ENCODE measurements at places on chromosomes 7 and 10. TPM values are rescaled to one million over a fixed set of nuclear protein-coding genes. Genes with fewer than 3 reads are reported as not detected.

CFAP70 gene
- 1.8 TPM for total RNA-seq

PLAU gene
- 1.8 TPM for total RNA-seq

- DNase-seq: no peak
Measured at GRCh38 chr7:46229409-46229808, 308.3 kb upstream of the IGFBP3 start.

SPAM1 gene
- total RNA-seq: not detected

DNA sequence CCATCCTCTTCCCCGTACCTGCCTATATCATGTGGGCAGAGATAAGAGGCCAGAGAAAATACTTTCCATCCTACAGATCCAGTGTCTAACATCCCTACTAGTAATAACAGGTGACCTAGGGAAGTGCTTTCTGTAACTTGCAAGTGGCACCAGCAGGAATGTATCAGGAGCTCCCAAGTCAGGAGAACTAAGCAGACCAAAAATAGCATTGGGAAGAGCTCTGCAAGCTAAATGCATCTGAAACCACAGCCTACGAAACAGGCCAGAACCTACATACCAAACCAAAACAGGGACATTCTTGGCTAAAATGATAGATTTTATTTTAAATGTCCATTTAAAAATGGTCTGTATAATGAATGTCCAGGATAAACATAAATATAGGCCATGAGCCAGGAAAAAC is 680.8 kb downstream of the PHTF2 start:
- no peak for DNase-seq

- DNase-seq: no peak
Measured at GRCh38 chr10:79249186-79250121, 97.8 kb upstream of the PPIF start.

GRCh38 chr7:126727930-126728391 is 524.8 kb downstream of the GRM8 start:
- no peak for DNase-seq

GRCh38 chr7:111605246-111605645 is 43.0 kb upstream of the IMMP2L start:
- DNase-seq: no peak

- no peak for DNase-seq
Measured at GRCh38 chr10:92742331-92743228, 52.8 kb downstream of the HHEX start.

GRCh38 chr10:110076559-110077318 is 69.0 kb downstream of the ADD3 start:
- DNase-seq: peak; percentile 50

DNA sequence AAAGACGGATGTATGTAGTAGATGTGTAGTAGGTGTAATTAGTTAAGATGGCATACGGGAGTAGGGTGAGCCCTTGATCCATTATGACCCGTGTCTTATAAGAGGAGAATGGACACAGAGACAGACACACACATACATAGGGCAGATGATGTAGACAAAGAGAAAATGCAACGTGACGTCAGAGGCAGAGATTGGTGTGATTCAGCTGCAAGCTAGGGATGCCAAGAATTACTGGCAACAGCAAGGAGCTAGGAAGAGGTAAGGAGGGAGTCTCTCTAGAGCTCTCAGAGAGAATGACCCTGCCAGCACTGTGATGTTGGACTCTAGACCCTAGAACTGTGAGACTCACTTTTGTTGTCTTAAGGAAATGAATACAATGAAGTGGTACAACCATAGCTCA is 247.0 kb upstream of the HABP2 start:
- DNase-seq: no peak

TMEM184A gene
- total RNA-seq: 3.3 TPM

FGF8 gene
- not detected for total RNA-seq

DNA sequence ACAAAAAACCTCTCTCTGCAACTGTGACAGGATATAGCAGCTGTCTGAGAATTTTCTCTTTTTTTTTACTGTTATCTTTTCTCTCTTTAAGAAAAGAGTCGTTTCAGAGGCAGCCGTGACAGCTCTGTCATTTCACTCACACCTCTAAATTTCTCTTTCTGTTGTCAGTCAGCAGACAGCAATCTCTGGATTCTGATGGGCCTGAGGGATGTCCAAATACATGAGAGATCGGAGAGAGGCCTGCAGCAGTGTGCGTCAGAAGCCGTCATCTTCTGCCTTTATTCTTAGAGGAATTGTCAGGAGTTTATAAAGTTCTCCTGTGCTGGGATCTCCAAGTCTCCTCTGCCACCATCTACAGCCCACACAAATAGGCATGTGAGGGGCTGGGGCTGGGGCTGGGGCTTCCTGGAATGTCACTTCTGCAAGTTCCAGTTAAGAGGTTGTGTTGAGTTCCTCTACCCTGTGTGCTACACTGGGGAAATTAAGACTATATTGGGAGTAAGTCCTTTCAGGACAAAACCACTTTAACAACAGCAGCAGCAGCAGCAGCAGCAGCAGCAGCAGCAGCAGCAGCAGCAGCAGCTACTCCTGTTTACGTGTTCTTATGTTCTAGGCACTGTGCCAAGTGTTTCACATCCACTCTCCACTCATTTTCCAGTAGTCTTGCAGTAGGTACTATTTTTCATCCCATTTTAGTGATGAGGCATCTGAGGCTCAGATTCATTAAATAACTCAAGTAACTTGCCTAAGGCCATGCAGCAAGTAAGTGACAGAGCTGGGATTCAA is 541.3 kb downstream of the LRMDA start:
- DNase-seq: peak; percentile 19

DNA sequence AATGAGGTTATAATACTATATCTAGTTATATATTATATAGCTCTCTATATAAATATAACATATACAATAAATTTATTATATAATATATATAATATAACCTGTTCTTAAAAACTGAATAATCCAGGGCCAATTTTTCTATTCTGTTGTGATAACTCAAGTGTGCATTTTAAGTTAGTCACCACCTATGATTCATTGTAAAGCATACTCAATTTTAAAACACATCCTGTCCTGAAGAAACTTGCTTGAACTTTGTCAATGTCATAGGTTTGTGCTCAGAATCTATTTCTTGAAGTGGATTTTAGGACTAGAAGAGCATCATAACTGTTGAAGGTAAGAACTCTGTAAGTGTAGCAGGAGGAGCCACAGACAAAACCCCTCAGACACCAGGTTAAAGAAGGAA is 1209.8 kb downstream of the REEP3 start:
- DNase-seq: no peak

DNA sequence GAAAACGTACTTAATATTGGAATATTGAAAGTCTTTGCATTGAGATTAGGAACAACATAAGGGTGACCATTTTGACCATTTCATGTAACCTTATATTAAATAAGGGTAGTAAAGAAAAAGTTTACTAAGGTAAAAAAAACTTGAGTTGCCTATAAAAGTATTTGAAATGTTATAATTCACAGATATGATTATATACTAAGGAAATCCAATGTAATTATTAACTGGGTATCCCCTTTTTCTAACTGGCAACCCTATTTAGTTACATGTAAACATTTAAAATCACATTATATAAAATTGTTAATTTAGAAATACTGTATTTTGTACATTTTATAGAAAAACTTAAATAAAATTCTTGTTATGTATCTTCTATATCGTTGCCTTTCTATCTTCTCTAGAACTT is 64.2 kb downstream of the TRIM24 start:
- DNase-seq: no peak

- DNase-seq: peak; percentile 70
Measured at GRCh38 chr7:100158229-100159098, at the start of gene TRAPPC14. TSS of gene TRAPPC14 (minus strand) at chr7:100158723. CDS start at chr7:100158499, 224 bp downstream.

FZD1 gene
- total RNA-seq: 3.4 TPM

DNA sequence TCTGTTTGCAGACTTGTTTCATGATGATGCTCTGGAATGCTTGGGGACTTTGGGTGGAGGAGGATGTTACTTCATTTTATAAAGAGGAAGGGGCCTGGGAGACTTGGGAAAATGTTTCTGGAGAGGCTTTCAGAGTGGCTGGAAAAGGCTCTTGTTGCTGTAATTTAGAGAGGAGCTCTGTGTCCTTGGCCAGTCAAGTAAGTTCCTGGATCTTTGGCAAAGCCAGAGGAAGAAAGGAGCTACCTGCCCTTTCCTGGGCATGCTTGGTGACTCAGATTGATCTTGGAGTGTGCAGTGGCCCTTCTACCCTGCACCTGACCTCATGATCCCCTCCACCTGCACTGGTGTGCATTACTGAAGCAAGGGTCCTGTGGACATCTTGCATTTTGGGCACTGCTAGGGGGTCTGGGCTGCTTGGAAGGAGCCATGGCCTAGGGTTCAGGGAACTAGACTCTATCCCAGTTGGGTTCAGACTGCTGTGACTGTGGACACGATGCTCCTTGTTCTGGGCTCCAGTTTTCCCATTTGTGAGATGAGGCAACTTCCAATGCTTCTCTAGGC is 56.1 kb downstream of the ADCYAP1R1 start:
- no peak for DNase-seq

CFTR gene
- total RNA-seq: not detected

GRCh38 chr7:1093916-1094508 is 6.1 kb downstream of the GPER1 start:
- no peak for DNase-seq

- peak; percentile 26 for DNase-seq
Measured at GRCh38 chr10:127880557-127880956, 12.2 kb downstream of the CLRN3 start.

TTYH3 gene
- 4.5 TPM for total RNA-seq

SPDYE5 gene
- total RNA-seq: not detected

DNA sequence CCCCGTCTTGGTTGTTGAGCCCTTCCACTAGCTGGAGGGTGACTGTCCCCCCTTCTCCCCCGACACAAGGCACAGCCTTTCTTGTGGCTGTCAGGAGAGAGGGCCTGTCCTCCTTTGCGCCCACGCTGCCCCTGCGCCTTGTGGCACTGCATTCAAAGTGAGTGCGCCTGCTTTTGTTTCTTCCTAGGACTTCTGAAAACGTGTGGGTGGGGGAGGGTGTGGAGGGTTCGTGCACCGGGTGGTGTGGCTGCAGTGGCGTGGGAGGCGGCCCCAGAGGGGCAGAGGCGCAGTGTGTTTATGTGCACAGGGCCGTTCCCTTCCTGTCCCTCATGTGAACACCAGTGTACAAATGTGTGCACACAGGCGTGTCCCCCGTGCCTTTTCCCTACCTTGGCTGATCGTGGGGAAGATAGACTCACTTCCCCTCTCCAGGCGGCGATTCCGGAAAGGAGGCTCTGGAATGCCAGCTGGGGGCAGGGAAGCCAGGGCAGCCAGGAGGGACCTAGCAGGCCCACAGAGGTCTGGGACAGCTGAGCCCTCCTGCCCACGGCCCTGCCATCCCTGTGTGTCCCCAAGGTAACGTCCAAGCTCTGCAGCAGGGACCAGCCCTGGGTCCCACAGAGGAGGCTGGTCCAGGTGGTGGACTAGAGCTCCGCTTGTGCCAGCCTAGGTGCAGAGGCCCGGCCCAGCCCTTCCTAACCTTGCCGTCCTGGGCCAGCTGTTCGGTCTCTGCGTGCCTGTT is 88.8 kb downstream of the LHPP start:
- no peak for DNase-seq

DNA sequence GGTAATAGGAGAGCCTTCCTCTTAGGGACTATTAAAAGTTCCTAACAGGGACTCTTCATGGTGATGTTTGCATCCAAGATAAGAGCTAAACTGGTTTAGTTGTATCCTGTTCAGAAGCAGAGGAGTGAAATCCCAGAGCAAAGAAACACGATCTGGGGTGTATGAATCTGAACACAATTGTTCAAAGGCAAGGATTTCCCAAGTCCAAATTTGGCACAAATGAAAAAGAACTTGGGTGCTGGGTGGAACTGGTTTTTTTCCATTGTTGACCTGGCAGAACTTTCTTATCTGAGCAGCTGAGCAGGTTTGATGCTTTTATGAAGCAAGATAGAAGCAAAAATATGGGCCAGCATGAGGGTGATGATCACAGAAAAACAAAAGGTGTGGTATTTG is 6.0 kb downstream of the AGFG2 start:
- no peak for DNase-seq

GRCh38 chr7:7641129-7641663 is 644 bp downstream of the UMAD1 start:
- no peak for DNase-seq

DNA sequence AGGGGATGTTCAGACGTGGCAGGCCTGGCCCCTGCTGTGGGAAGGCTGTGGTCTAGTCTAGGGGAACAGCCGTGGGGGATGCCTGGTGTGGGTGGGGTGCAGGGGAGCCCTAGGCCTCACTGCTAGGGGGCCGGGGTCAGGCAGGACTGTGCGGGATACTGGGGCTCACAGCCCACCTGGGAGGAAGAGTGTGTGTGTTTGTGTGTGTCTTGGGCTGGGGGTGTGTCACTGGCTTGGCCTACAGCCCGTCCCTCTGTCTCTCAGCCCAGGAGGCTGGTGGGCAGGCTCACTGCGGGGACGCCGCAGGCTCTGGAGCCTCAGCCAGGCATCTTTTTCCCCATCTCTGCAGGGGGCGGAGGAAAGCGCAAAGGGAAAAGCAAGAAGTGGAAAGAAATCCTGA is 118.8 kb downstream of the GRK5 start:
- DNase-seq: no peak

GRCh38 chr7:79593866-79594301 is 140.4 kb upstream of the MAGI2 start:
- no peak for DNase-seq

WNT16 gene
- total RNA-seq: not detected

DNA sequence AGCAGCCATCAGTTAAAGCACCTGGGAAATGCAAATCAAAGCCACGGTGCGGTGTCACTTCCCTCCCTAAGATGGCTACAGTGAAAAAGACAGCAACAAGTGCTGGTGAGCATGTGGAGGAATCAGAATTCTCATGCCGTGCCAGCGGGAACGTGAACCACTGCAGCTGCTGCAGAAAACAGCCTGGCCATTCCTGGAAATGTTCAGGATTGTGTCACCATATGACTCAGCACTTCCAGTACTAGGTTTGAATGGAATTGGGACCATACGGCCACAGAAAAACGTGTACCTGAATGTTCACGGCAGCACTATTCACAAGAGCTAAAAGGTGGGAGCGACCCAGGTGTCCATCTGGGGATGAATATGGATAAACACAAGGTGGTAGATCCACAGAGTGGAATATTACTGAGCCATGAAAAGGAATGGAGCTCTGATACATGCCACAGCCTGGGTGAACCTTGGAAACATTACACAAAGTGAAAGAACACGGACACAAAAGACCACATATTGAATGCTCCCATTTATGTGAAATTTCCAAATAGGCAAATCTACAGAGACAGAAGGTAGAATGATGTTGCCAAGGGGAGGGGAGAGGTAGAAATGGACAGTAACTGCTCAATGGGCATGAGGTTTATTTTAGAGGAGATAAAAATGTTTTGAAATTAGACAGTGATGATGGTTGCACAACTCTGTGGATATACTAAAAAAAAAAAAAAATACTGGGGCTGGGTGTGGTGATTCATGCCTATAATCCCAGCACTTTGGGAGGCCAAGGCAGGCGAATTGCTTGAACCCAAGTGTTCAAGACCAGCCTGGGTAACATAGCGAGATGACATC is 61.6 kb downstream of the MICALL2 start:
- no peak for DNase-seq

DNA sequence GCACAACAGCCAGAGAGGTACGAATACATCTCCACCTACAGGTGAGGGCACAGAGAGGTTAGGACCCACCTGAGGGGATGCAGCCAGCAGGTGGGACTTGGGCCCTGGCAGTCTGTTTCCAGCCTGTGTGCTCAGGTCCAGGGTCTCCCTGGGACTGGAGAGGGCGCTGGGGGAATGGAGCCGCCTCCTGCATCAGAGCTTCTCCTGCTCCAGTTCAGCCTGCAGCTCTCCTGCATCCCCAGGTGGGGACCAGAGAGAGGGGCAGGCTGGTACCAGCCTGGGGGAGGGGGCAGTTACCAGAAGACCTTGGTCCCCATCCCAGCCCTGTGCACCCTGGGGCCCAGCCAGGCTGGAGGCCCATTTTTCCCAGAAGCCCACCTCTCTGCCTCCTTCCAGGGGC is 80.7 kb downstream of the LHPP start:
- DNase-seq: no peak

Measured in gastrocnemius medialis (tissue), 4 donors.